ENCODE measurements at places on chromosomes 7 and 10. TPM values are rescaled to one million over a fixed set of nuclear protein-coding genes. Genes with fewer than 3 reads are reported as not detected.

- no peak for DNase-seq
Observed at GRCh38 chr7:4345004-4345403, 337.1 kb upstream of the FOXK1 start.

DNA sequence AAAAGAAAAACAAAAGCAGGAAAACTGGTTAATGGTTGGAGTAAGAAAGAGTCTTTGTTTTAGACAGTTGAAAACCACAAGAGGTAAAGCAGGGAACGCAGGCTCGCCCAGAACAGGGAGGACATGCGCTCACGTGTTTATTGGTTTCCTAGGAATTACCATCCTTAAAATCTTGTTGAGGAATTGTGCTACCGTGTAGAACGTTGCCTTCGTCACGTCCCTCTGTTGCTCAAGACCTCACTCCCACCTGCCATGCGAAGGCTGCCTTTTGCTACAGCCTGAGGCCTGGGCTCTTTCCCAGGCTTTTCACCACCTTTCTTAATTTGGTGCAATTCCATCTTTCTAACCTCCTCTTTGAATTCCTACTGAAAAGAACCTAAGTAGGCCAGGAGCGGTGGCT, 61.6 kb upstream of the CAMK1D start:
- DNase-seq = no peak

DNA sequence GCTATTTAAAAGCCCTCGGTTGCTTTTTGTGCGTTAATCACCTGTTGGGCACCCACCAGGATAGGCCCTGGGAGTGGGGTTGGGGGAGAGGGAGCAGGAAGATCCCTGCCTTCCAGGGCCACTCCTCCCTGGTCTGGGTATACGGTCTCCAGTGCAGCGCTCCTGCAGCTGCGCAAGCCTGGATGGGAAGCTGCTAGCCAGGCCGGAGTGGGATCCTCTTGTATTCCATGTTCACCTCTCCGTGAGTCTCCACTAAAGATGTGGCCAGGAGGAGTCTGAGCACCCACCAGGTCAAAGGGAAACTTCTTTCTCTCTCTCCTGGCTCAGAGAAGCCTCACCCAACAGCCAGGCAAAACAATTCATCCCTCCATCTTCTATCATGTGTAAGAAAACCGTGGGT, 78.8 kb upstream of the ANLN start:
- DNase-seq = no peak

DNA sequence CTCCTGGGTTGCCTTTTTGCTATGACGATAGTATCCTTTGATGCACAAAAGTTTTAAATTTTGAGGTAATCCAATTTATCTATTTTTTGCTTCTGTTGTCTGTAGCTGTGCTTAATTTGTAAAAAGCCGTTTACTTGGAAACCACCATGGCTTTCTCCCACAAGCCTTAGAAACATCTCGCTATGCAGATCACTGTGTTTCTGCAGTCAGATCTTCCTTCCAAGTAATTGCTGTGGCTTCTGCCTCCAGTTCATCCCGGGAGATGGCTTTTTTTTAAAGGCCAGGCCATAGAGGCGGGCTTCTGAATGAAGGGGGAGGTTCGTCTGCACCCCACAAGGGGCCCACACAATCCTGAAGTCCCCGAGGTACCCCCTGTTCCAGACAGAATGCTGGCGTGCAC, 48.3 kb upstream of the OCM2 start:
- DNase-seq = peak; percentile 12

DNA sequence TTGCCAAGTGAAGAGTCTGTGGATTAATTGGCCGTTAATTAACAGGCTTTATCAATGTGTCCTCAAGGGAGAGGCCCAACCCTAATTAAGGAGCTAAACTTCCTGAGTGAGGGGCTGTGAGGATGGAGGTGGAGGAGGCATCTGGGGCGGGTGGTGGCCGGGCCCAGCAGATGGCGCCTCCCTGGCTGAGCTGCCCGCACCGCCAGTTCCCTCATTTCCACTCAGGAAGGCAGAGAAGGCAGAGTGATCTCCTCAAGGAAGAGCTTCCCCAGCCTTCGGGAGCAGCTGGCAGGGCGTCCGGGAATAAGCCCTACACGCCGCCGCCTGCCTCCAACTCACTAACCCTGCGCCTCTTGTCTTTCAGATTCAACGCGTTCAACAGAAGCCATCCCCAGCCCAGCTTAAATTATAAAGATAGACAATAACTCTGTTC, 112.2 kb downstream of the CYTH3 start:
- peak; percentile 62 for DNase-seq

- no peak for DNase-seq
Observed at GRCh38 chr7:124089621-124090020, 56.8 kb upstream of the TMEM229A start.

GRCh38 chr10:46231087-46231486, 55.7 kb upstream of the ANTXRL start:
- no peak for DNase-seq

DNA sequence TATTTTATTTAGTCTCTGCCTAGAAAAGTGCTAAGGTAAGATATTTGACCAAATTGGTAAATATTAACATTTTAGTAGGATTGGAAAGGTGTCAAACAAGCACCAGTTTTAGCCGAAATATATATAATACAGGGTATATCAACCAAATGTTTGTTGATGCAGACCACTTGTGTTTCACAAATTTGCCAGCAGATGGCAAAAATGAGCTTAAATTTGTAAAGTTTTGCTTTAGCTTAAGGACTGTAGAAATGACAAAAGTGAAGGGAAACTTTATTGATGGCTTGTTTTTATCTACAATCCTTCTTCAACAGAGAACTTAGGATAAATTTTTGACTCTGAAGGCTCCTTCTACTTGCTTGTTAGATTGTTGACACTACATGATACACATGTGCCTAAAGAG, 4.8 kb upstream of the POLR1F start:
- peak; percentile 40 for DNase-seq

DNA sequence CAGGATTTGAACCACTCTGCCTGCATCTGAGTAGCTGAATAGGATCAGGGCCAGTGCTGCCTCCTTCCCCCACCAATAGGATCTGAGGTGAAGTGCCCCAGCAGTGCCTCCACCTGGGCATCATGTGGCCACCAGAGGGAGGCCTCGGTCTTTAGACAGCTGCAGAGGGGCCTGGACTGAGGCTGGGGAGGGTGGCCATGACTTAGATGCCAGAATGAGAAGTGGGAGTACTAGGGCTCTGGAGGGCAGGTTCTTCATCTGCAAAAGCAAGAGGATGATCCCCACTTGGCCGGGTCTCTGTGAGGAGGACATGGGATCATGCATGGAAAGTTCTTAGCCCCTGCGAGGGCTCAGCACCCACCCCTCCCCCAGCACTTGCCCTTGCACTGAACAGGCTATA, 56.9 kb downstream of the NEUROG3 start:
- no peak for DNase-seq

- no peak for DNase-seq
Observed at GRCh38 chr7:6078548-6078947, 47.4 kb downstream of the ANKRD61 start.

GRCh38 chr10:2173327-2173726, 436.0 kb upstream of the ADARB2 start:
- DNase-seq = peak; percentile 23

DNA sequence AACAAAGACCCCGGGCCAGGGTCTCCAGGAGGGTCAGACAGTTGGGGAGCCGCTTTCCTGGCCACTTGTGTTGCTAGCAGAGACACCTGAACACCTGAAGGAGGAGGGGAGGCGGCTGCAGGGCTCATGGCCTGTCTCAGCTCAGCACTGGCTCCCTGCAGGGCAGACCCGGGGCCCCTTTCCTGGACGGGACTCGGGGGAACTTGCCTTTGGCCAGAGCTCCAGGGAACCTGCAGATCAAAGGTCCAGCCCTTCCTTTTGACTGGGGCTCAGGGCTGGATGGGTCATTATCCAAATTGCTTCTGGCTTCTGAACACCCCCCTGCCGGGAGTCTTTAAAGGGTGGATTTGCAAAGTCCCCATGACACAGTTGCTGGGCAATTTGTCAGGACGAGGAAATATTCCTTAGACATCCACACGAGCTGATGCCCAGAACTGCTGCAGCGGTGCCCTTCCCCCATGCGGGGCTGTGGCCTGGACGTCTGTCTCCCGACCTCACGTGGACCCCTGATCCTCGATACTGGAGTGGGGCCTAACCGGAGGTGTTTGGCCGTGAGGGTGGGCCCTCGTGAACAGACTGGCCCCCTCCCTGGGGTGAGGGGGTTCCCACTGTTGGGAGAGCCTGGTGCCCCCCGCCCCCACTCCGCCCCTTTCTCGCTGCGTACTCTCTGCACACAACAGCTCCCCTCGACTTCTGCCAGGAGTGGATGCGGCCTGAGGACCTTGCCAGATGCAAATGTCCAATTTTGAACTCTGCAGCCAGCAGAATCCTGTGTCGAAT, 194.3 kb downstream of the ELFN1 start:
- DNase-seq = no peak

- DNase-seq = no peak
Observed at GRCh38 chr7:21806388-21806787, 139.3 kb downstream of the CDCA7L start.

- DNase-seq = no peak
Observed at GRCh38 chr10:76946270-76946669, 691.3 kb downstream of the KCNMA1 start.

GRCh38 chr10:15037691-15038090, 6.1 kb upstream of the OLAH start:
- DNase-seq = no peak

DNA sequence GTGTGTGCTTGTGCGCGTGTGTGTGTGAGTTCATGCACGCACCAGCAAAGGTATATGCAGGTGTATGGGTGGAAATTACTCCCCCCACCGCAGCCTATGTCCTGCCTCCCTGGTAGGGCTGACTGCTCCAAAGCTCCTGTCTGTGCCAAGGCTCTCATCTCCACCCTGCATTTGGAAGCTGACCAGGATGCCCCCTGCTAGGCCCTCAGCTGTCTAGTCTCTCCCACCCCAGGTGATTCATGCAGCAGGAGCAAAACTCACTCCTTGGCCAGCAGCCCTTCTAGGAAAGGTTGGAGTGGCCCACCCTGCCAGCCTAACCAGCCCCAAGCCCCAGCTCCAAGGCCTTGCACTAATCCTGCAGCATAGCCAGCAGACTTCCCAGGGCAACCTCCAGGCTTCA, 148.4 kb downstream of the GRID1 start:
- DNase-seq = no peak

GRCh38 chr7:66957595-66958290, 36.7 kb downstream of the TMEM248 start:
- DNase-seq = no peak

DNA sequence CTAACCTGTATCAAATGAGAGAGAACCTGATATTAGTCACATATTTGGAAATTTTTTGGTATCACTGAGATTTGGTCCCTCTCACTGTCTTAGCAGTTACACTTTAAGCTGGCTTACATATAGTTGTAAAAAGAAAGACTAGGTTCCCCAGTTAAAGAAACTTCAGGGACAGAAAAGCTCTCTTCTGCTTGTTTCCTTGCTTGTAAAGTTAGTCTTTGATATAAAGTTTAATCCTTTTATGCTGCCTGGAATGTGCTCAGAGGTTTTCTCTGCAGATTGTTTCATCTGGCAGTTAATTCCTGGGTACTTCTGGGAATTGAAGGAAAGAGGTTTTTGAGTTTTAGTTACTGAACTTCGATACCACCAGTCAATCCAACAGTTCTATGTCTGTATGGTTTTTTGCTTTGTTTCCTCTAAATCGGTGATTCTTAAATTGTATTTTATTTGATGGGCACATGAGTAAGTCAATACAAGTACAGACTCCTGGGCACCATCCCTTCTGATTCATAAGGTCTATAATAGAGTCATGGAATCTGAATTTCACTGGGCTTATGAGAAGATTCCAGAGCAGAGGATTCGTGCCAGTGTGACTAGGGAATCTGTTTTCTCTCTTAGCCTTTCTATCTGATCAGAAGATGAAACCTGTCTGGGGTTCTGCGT, 1080.9 kb upstream of the C7orf33 start:
- no peak for DNase-seq

DNA sequence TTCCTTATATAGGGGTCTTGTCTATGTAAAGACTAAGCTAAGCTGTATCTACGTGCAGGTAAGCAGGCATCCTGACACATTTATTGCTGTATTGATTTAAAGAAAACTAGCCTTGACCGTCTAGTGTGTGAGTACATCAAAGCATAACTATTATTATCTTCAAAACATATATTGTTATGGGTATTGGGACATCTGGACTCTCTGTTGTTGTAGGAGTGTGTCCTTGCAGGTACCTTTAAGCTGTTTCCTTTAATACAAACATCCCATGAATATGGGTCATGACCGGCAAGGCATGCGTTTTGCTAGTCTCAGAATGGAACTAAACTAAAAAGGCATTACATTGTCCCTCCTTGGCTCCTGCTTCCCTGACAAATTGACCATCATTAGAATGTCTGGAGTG, 35.1 kb upstream of the AKR1E2 start:
- DNase-seq = no peak

DNA sequence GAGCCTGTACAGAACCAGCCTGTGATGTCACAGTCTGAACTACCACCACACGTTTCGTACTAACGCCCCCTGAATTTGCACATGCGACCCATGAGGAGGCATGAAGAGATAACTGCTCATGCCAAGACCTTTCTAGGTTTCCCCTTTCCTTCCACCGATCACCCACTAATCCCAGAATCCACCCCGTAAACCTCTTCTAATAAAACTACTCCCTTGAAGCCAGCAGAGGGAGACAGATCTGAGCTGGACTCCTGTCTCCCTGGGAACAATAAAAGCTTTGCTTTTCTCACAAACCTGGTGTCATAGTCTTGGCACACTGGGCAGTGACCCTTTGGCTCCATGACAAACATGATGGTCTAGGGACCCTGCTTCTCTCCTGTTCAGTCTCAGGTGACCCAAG, 144.5 kb downstream of the FRMD4A start:
- DNase-seq = no peak

DNA sequence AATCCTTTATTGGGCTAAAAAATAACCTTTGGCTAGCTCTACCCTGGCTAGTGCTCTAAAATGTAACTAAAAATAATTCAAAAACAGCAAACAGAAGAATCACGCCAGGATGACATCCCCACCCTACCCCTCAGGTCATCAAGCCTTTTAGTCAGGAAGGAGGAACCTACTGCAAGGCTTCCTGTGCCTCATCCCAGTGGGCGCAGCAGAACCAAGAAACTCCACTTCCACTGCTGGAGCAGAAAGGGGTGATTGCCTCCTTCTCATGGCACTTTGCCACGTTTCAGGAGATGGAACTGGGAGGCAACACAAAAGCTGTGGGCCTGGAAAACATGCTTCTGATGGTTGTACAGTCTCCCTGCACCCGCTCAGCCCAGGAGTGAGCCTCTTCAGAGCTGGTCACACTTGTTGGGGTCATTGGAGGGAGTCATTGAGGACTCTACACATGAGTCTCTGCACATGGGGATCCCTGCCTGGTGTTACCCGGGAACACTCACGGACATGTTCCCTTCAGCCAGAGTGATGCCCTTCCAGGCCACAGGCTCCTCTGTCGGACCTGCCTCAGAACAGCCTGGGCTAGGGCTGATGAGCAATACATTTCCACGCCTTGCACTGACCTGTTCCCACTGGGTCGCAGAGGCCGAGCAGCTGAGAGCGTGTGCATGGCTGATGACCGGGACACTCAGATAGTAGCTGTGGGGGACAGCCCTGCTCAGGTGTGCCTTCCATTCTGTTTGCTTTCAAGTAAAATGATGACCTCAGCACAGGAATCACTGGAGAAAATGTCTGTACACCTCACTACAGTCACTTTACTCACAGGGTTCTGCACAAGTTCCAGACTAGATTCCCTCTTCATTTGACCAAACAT, 355.3 kb downstream of the FGFR2 start:
- no peak for DNase-seq

Gene PTF1A
- polyA plus RNA-seq = not detected

Gene CLEC5A
- 0.16 TPM for polyA plus RNA-seq

Gene NANOS1
- polyA plus RNA-seq = 3.6 TPM

Gene ANKRD30A
- polyA plus RNA-seq = not detected

Gene IL6
- polyA plus RNA-seq = 0.22 TPM

Gene POLR2J2
- polyA plus RNA-seq = 2.1 TPM

Gene KCNIP2
- not detected for polyA plus RNA-seq

Gene NHLRC2
- 21.2 TPM for polyA plus RNA-seq

Gene CPA1
- polyA plus RNA-seq = 3.9 TPM

Gene PRR15
- polyA plus RNA-seq = not detected

Gene NUTM2A
- polyA plus RNA-seq = 2.3 TPM

Data from muscle of arm (tissue), 14 donors.